Inflammatory macrophage (primary cell): ENCODE measurements at places on chromosomes 2 and 18.
A peak's percentile ranks its signal among the peaks of the same experiment; 100 is the strongest.

DNA sequence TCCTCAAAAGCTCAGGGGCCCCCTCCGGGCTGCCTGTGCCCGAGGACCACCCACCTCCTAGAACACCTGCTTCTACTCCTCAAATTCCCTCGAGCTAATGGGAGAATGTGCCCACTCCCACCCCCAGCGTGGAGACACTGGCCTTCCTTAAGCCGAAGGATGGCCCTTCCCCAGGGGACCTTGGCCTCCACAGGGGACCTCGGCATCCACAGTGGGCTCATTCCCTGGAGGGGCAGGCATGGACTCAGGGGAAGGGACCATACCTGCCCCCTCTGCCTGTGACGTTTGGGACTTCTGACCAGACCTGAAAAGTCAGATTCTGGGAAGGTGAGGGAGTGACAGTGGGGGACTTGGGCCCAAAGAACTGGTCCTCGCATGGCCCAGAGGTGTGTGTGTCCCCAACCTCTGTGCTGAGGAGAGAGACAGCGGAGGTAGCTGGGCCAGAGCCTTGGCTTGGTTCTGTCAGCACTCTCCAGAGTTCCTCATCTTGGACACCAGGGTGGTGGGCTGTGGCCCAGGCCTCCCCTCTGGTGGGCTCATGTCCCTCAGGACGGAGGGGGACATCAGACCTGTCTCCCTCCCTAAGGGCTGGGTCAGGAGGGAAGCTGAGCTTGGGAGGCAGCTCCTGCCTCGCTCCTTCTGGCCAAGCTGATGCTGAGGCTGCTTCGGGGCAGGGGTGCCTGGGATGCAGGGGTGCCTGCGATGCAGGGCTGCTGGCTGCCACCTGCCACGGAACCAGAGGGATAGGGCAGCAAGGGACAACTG lies 240.4 kb downstream of the HAUS1 start:
- DNase-seq = no peak

- DNase-seq = no peak
Observed at GRCh38 chr2:8152392-8153257, 529.2 kb upstream of the ID2 start.

DNA sequence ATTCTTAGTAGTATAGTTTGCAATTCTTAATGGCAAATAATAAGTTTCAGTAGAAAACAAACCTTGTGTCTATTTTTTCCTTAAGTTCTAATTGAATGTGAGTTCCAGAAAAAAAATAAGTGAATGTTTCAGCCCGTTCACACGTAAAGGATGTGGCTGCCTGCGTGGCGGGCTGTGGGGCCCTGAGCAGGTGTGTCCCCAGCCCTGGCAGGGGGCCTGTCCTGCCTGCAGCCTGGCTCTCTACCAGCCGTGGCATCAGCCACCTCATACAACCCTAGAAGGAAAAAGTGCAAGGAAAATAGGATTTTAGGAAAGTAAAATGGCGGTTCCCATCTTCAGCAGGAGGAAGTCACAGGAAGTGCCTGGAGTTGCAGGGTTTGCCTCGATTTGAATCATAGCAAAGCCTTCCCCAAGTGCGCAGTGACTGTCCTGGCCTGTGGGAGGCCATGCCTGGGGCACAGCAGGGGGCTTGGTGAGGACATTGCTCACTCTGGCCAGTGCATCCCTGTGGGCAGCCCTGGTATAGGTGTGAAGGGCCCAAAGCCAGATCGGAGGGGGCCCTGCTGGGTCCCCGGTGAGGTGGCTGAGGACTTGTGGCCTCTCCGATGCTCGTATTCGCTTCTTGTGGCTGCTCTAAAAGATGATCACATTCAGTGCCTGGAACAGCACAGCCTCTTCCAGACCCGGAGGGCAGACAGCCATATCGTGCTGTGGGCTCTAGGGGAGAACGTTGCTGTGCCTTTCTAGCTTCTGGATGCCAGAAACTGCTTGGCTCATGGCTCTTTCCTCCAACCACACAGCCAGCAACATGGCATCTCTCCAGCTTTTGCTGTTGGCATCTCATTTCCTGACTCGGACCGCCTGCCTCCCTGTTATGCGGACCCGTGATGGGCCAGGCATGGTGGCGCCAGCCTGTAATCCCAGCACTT lies 12.6 kb downstream of the DTYMK start:
- DNase-seq = no peak

GRCh38 chr18:3012136-3013023 lies 564 bp downstream of the LPIN2 start:
- peak; percentile 19 for DNase-seq

GRCh38 chr2:108418416-108418815 lies 30.6 kb upstream of the GCC2 start:
- peak; percentile 5 for DNase-seq

- DNase-seq = no peak
Observed at GRCh38 chr2:235729557-235729947, 235.7 kb downstream of the AGAP1 start.

- DNase-seq = no peak
Observed at GRCh38 chr2:226756131-226756530, 43.5 kb downstream of the IRS1 start.

DNA sequence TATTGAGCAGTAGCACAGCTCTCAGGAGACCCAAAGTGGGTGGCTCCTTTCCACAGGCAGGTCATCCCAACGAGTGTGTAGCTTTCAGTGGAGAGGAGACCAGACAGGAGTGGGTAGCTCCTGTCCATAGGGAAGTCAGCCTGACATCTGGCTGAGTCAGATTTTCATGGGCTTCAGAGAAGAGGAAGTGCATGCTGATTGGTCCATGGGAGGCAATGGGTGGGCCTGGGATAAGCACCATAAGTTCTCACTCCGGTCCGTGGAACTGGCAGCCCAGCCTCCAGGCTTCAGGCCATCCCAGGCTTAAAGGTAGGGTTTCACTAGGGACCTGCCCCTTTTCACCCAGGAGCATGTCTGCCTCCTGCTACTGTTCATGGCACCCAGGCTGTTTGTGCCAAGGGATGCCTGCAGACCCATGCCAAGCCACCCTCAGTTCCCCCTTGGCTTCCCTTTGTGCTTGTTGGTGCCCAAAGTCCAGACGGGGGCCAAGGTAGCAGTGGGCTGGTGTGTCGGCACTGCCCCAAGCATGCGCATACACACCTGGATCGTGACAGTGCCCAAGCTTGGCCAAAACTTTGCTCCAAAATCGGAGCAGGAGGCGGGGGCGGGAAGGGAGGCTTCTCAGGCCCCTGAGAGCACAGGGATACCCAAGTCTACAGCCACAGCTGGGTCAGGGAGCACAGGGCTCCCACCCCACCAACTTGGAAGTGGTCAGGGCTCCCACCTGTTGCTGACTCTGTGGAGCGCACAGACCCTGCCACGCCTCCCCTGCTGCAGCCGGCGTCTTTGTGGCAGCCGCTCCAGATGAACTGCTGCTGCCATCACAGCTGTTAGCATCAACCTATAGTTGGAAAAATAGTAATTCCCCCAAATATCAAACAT lies 26.4 kb downstream of the MARCHF7 start:
- DNase-seq = peak; percentile 61

DNA sequence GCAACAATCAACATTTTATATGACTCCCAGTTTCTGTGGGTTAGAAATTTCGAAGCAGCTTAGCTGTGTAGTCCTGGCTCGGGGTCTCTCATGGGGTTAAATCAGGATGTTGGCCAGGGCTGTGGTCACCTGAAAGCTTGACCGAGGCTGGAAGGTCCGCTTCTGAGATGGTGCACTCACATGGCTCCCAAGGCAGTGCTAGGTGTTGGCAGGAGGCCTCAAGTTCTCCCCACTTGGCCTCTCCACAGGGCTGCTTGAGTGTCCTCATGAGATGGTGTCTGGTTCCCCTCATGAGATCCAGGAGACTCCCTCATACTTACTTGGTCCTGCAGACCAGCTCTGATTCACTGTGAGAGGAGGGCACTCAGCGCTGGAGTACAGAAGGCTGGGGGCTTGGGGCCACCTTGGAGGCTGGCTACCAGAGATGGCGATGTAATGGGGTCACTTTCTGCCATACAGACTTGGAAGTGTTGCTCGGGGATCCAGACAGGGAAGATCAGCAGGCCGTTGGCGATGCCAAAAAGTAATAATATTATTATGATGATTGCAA lies 98.8 kb downstream of the INHBB start:
- no peak for DNase-seq

DNA sequence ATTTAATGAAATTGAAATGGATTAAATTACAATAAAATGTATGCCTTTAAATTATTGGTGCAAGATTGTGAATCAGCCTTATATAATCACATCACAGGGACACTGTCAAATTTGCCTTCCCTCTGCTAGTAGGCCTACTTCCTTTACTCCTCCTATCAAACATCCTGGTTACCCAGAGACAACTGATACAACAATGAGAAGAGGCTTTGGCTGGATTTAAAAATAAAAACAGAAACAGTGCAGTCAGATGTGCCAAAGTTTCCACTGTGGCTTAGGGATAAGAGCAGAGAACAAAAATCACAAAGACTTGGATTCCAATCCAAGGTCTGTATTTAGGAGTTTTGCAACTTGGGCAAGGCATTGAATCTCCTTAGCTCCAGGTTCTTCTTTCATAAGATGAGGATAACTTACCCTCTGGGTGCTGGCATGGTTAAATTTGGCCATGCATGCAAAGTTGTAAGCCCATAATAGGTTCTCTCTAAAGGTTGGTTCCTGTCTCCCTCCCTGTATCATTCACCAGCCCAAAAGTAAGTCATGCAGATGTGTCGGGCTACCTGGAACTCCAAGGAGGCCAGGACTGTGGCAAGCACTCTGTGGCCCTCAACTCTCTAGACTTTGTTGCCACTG lies 99.3 kb upstream of the LRATD1 start:
- DNase-seq = no peak

DNA sequence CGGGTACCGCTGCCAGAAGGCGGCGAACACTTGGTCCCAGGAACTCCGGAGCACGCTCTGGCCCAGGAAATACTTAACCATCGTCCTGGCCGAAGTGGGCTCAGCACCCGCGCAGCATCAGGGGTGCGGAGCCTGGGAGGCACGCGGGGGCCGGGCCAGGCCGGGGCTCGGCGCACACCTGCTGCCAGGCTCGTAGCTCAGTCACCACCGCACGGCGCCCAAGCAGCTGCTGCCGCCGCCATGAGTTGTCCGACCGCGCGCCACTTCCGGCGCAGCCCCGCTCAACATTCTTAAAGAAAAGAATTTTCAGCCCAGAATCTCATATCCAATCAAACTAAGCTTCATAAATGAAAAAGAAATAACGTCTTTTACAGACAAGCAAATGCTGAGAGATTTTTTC lies 34.0 kb downstream of the MDH1 start:
- DNase-seq = no peak

DNA sequence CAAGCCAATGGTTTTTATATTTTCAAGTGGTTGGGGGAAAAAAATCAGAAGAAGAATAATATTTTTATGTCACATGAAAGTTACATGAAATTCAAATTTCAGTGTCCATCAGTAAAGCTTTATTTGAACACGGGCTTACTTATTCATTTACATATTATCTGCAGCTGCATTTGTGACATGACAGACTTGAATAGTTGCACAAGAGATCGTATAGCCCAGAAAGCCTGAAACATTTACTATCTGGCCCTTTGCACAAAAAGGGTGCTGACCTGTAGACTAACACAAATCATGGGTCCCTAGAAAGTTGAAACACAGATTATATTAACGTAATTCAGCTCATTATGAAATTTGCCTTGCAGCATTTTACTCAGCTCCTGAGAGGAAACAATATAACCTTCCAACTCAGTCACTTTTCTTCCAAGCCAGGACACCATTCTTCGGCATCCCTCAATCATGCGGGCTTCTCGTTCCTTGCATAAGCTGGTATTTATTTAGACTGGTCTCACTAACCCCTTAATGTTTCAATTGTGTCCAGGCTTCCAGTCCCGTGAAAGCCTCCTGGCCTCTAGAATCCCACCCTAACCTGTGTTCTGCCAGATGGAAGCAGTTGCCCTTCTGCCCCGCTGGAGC lies 402.7 kb downstream of the SETBP1 start:
- no peak for DNase-seq

DNA sequence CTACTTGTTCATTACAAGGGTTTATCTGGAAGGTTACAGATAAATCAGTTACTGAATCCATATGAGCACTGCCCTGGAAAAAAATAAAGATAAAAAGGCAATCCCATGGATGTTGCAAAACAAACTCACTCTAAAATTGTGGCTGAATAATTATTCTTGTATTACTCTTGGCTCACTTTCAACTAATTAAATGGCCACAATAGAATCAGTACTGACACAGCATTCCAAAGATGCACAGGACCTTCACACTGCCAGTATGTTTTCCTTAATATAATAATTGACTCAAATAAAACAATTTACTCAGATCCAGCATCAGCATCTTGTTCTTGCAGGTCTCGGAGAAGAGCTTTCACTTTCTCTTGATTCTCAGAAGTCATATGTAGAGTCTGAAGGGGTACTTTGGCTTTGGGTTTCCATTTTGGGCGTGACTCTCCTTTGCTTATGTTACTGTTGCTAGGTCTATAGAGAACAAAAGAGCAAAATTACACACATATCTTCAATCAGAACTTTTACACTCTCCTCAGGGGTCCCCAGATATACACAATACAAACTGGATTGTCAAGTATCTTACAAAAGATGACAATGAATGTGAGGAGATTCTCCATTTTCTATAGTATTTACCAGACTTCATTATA lies 12.6 kb downstream of the DHX57 start:
- DNase-seq = no peak

DNA sequence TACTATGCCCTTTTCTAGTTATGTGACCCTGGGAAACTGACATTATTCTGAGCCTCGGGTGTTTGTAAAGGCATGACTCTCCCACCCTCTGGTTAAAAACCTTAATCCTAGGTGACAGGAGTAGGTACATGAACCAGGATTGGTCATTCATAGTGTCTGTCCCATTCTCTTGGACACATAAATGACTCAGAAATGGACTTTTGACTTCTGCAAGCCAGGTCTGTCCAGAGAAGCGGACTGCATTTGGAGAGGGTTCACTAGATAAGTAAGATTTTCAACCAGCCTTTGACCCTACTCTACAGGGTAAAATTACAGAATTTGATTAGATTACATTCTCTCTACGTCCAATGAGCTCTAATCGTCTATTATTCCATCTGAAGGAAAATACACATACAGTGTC lies 285.9 kb downstream of the DPP10 start:
- no peak for DNase-seq

GRCh38 chr2:98377544-98377943 lies 31.3 kb downstream of the CNGA3 start:
- DNase-seq = no peak

GRCh38 chr18:63339920-63340484 lies 20.4 kb upstream of the BCL2 start:
- DNase-seq = no peak

DNA sequence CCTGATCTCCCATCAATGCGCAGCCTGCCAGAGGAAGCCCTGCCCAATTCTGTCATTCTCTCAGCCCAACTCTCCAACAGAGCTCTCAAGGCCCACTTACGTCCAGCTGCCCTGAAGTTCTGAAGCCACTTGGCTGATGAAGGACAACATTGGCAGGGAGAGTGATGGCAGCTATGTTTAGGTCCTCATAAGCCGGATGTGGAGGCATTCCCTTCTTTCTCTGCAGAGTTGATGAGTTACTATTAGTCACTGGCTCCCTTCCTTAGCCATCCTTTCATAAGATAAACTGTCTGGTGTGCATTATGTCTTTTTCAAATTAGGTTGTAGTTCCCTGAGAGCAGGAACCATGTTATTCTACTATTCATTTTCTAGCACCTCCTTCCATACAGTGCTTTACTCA lies 22.5 kb upstream of the TACR1 start:
- DNase-seq = no peak
